Inflammatory macrophage (primary cell): ENCODE measurements at places on chromosomes 7 and 10.

GRCh38 chr10:103427866-103428265 lies 24.3 kb downstream of the CALHM2 start:
- no peak for DNase-seq

DNA sequence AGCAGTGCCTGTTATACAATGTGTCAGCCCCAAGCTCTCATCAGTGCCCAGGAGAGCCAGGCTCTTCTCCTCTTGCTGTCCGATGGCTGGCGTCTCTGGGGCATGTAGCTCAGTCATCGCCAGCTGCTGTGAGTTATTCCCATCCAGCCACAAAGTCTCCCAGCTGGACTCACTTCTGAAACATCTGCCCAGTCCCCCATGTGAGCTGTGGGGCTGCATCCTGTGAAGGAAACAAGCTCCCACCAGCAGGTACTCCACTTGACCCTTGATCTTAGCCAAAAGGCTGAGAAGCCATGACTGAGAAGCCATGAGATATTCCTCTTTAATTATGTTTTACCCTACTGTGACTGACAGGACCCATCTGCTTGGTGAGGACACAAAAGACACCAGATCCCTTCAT lies 212.7 kb upstream of the IGFBP3 start:
- no peak for DNase-seq

DNA sequence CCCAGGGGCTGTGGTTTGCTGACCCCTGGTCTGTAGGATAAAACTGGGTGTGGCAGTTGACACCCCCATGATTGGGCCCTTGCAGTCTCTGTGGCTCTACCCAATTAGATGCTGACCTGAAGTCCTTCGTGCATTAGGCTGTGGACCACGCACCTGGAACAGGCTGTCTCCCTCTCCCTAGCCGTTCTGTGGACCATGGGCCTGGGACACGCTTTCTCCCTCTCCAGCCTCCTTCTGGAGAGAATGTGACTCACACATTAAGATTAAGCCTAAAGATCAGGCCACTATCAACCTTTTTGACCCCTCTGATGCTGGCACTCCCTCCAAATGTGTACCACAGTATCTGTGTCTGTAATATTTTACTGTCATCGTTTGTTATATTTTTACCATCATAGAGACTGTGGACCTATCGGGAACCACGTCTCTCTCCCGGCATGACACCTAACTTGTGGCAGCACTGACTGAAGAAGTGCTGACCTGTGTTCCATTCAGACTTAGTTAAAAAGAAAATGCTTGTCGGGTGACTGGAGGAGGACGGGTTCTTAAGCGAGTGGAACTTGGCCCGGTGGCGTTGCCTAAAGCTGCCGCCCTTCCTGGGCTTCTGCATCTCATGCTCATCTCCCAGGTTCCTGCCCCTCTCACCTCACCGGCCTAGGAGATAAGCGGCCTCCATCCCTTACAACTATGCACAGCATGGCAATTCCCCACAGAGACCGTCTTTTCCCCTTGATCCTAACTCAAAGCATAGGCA lies 92.8 kb downstream of the WDR37 start:
- DNase-seq = no peak

GRCh38 chr10:105514106-105514505 lies 873.0 kb downstream of the SORCS3 start:
- DNase-seq = no peak

DNA sequence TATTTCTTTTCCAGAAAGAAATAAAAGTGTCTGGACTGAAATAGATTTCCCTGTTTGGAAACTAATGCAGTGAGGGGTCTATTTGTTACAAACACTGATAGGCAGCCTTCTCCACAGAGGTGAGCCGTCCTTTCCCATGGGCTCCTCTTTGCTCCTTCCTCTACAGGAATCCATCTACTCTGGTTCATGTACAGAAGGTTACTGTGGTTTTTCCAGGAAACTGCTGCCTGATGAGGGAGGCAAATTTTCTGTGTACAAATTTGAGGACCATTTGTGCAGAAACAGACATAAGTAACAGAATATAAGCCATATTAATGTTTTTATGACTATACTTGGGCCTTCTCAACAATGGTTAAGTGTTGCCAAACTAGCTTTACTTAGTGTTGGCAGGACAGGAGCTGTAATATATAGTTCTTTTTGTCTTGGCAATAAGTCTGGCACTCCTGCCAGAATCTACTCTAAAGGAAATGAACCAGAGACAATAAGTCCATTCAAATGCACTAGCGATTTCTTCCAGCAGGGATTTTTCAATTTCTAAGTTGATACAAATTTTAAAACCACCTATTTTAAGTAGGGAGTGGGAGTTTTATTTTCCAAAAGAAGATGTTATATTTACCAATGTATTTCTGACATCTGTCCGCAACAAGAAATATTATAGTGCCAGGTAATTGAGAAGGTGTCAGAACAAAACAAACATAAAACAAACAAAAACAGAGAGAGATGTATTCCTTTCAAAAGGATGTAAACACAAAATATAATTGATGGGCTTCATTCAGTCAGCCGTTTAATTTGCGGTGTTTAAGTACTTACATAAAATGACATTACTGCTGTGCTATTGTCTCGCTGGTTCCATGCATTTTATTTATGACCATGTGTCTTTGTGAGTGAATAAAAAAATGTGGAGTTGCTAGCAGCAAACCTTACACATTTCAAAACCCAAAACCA lies 91.0 kb upstream of the NFE2L3 start:
- DNase-seq = no peak

DNA sequence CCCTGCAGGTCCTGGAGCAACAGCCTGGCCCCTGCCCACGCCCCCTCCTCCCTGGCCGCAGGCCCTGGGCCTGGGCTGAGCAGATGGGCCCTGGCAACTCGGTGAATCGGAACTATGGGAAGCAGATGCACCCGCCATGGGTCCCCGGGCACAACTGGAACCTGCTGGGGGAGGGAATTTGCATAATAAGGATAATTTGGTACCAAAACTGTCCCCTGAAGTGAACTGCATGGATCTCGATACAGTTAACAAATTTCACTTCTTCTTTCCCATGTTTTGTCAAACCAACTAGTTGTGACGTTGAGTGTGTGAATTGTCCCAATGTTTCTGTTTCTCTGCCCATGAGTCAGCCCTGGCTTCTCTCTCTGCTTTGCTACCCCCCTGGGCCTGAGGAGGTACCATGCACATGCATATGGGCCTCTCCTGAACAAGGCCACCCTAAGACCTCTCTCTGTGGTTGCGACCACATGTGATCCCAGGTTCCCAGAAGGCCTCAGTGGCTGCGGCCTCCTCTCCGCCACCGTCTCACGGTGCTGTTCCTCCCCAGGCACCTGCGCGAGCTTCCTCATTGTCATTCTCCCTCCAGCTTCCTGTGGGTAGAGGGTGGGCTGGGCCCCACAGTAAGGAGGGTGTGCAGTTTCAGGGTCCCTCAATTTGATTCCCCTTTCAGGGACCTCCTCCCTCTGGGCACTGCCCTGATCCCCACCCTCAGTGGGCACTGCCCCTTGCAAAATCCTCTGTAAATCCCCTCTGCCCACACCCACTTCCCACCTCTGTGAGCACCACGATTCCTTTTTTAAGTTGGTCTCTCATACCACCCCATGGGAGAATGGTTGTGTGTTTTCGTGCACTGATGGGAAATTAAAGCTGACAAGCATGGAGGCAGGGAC lies 40.0 kb downstream of the FIGNL1 start:
- peak; percentile 48 for DNase-seq

- no peak for DNase-seq
Observed at GRCh38 chr7:66315192-66315591, 110.1 kb downstream of the TPST1 start.

GRCh38 chr10:80274396-80275134 lies 14.9 kb downstream of the MAT1A start:
- no peak for DNase-seq

GRCh38 chr7:100059251-100059739 lies 9.7 kb downstream of the ZSCAN21 start:
- DNase-seq = no peak

- no peak for DNase-seq
Observed at GRCh38 chr10:19964625-19965024, 148.4 kb downstream of the PLXDC2 start.

GRCh38 chr10:97648562-97649404 lies 8.3 kb downstream of the PI4K2A start:
- peak; percentile 94 for DNase-seq

GRCh38 chr10:119667562-119668328 lies 16.6 kb downstream of the BAG3 start:
- DNase-seq = peak; percentile 8

GRCh38 chr7:24939416-24939815 lies 40.6 kb downstream of the OSBPL3 start:
- DNase-seq = peak; percentile 50

GRCh38 chr7:69603351-69603750 lies 5.1 kb downstream of the AUTS2 start:
- no peak for DNase-seq

DNA sequence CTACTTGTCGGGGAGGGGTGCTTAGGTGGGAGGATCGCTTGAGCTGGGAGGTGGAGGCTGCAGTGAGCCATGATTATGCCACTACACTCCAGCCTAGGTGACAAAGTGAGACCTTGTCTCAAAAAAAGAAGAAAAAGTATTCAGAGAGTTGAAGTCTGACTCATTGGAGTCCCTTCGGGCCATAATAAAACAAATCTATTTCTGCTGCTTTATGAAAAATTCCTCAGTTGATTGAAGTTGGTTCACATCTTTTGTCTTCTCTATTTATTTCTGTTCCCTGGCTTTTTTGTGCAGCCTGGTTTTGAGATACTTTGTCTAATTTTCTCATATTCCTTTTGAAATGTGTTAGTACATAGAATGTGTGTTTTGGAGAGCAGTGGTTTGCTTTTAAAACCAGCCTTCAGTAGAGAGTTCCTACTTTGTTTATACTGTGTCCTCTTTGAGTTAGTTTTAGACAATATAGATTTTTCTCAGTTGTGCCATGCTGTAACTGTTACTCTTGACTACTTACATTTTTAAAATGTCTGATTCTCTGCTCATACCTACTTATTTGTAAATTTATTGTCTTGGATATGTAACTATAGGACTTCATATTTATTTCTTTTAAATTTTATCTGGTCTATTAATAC lies 36.7 kb downstream of the LUC7L2 start:
- no peak for DNase-seq

DNA sequence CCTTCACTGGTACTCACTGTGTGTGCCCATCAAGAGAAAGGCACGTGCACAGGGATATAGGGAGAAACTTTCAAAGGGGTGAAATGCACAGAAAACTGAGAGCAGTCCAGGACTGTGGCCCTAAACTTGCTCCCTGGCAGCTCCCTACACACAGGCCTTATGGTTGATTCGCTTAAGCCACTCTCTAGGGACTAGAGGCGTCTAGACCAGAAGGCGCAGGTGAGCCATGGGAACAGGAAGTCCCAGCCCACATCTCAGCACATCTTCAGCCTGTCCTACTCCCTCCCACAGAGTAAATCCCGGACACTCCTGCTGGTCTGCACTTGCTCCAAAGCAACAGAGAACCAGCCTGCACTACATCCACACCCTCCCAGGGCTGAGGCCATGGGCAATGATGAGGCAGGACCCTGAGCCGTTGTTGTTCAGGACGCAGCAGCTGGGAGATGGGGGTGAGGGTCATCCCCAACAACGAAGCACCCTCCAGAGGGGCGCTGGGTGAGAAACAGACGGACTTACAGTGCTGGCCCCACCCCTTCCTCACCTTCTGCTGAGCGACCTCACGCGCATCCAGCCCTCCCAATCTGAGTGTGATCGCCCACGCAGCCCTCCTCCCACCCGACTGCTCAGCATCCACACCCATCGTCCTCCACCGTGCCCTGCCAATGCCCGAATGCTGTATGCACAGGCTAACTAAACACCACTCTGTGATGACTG lies 109.3 kb downstream of the TNS3 start:
- no peak for DNase-seq

- no peak for DNase-seq
Observed at GRCh38 chr7:89943525-89944050, 210.7 kb upstream of the STEAP1 start.

GRCh38 chr7:148107443-148108127 lies 483.0 kb upstream of the C7orf33 start:
- DNase-seq = no peak

DNA sequence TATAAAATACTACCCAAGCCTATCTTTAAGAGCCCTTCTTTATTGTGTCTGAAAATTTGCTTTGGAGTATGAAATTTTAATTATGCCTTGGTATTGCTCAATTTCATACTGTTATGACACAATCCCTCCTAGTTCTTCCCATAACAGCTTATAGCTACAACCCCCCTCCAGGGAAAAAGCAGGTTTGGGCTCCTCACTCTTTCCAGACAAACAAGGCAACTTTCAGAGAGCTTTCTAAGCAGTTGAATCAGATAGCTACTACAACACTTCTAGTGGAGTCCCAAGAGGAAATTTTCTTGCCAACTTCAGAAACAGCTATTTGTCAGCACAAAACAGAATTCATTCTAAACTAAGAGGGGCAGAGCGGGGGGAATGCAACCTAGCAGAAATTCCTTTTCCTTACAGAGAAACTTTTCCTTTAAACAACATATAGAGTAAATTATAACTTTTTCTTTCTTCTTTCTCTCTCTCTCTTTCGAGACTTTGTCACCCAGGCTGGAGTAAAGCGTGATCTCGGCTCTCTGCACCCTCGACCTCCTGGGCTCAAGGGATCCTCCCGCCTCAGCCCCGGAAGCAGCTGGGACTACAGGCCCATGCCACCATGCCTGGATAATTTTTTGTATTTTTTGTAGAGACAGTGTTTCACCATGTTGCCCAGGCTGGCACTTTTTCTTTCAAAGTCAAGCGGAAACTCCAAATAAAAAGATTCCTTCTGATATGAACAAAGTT lies 26.0 kb upstream of the JMJD1C start:
- no peak for DNase-seq

DNA sequence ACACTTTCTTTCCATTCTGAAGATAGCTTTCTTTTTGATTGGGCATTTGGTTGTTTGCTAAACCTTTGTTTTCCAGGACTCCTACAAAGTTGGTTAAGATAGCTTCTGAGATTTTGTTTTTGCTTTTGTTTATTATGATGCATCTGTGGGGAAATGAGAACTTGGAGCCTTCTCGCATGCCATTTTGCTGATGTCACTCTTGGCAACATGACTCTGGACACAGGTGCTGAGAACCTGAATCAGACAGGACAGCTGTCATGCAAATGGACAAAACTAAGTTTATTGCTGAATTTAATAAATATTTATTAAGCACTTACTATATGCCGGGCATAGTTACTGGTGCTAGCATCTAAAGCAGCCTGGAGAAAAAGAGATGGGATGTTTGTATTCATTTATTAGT lies 274.1 kb downstream of the ZEB1 start:
- no peak for DNase-seq

GRCh38 chr10:60429084-60429849 lies 39.6 kb upstream of the ANK3 start:
- no peak for DNase-seq

DNA sequence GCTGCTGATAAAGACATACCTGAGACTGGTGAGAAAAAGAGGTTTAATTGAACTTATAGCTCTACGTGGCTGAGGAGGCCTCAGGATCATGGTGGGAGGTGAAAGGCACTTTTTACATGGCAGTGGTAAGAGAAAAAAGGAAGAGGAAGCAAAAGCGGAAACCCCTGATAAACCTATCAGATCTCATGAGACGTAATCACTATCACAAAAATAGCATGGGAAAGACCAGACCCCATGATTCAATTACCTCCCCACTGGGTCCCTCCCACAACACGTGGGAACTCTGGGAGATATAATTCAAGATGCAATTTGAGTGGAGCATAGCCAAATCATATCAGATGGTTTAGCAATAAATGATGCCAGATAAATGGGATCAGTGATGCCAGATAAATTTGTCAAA lies 892.0 kb upstream of the CELF2 start:
- peak; percentile 18 for DNase-seq
